Dermis blood vessel endothelial cell (primary cell): ENCODE measurements at places on chromosomes 4 and X. TPM values are rescaled to one million over a fixed set of nuclear protein-coding genes. Genes with fewer than 3 reads are reported as not detected.

DNA sequence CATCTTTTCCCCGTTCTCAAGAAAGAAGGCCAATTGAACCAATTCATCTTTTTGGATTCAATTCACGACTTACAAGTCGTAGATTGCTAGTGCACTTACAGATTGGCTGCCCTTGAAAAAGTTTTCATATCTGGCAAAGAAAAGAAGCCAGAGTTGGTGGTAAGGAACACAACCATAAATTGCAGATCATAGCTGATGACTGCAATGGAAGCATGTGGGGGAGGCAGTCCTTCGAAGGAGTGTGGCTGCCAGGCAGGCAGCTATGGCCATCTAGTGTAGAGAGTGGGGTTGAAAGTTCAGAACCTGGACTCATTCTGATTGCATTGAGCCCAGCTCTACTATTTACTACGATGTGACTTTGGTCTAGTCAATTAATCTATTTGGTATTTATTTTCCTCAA, 4.5 kb downstream of the GPM6A start:
- DNase-seq: no peak

DNA sequence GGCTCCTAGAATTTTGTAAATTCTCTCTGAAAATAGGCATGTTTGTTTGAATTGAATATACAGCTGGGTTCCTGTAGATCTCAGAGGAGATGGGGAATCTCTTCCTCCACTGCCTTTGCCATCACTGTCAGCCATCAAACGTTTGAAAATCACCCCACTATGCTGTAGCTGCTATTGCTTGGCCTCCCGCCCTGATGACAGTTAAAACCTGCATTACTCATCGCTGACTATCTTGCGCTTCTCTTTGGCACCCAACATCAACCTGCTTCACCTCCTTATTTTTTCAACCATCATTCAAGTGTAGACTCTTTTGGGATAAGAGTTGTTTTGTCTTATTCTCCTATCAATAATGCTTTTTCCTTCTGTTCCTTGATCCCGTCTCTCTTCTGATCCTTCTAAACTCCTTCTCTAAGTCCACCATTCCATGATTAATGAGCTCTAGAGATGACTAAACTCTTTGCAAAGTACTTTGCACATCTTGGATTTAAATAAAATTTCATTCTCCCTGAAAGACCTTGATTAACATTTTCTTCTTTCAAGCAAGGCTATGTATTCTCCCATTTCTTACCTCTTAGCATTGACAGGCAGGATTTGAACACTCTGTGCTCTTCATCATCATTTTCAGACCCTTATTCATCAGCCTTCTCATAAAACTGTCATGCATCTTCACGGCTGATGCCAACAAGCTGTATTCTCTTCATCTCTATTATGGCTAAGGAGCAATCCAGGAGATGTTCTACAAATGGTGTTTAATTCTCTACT, 133.0 kb downstream of the SNCA start:
- no peak for DNase-seq

- DNase-seq: peak; percentile 74
Observed at GRCh38 chrX:46573331-46573891, at the start of gene CHST7. Gene CHST7 (plus strand): TSS chrX:46573765. CDS start chrX:46573932, 167 bp downstream.

GRCh38 chrX:38803588-38804431, 2.6 kb downstream of the MID1IP1 start:
- peak; percentile 67 for DNase-seq

DNA sequence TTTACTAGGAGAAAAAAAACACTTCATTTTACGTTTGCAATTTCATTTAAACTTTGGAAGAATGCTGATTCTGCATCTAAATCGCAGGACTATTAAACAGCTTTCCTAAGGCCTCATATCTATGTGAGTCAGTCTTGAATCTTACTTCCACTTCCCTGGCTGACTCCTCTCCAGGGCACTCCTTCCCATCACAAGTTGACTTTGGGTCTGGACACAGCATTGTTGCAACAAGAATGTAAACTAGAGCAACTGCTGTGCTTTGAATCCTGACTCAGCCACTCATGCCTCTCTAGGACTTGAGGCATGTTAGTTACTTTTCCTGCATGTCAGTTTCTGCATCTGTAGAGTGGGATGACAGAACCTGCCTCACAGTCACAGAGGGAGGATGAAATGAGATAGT, 413.8 kb downstream of the FAT4 start:
- DNase-seq: peak; percentile 64

- peak; percentile 57 for DNase-seq
Observed at GRCh38 chr4:154622598-154622997, 10.1 kb upstream of the FGG start.

The KCNE5 gene
- total RNA-seq: not detected in 2 replicates

The EPHA5 gene
- total RNA-seq: not detected in 2 replicates
